Stimulated activated CD4-positive, alpha-beta T cell treated with anti-CD3 and anti-CD28 coated beads, Interleukin-4, amount 100 ng/mL, for 1 hour (primary cell): ENCODE measurements at places on chromosomes 13 and 19.
A peak's percentile ranks its signal among the peaks of the same experiment; 100 is the strongest.

DNA sequence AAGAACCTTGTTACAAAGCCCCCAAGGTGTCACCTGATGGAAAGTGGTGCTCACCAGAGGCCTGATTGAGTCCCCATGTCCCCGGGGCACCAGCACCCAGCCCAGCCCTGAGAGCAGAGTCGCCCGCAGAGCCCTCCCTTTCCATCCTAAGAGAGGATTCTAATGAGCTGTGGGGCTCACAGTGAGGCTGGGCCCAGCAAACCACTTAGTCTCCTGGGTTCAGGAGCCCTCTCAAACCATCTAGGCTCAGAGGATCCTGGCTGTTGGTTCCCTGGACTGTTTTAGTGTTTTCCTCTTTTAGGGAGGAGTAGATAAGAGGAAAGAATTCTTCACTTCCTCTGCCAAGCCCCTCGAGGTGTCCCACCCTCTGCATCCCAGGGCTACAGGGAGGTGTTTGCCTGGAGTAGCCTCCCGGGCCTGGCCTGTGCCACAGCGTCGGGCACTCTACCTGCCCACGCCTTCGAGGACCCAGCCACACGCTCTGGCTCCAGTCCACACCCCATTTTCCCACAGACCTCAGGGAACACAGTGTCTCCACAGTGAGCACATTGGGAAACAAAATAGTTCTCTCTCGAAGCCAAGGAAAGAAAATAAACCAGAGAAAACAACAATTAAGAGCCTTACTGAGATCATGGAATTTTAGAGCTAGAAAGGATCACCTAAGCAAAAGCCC is 34.4 kb downstream of the DHRS12 start:
- no peak for DNase-seq

DNA sequence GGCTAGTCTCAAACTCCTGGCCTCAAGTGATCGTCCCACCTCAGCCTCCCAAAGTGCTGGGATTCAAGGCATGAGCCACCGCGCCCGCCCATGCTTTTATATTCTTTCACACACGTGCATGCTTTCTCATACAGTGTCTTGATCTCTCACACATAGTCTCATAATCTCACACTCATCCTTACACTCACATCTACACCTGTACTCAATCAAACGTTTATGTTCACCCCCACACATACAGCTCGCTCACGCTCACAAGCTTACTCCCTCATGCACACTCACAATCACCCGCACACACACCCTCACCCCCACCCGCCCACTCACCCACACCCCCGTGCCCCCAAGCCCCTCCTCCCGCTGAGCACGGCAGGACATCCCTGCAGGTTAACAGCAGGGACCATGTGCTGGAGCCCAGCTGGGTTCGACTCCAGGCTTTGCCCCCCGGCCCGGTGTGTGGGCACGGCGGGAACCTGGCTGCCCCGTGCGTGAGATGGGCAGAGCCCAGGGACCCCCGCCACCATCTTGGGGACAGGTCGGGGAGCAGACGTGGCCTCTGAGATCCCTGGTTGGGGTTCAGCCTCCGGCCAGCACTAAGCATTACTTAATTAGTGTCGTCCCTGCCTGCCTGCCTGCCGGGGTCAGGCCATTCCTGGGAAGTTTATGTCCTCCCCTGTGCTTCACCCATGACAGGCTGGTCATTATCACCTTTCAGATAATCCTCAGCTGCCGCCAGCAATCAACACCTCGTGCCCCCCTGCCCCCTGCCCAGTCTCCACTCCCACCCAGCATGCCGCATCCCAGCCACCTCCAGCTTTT is 11.4 kb downstream of the SBK2 start:
- no peak for DNase-seq

GRCh38 chr19:5149932-5150901 is 181.3 kb downstream of the KDM4B start:
- no peak for DNase-seq

DNA sequence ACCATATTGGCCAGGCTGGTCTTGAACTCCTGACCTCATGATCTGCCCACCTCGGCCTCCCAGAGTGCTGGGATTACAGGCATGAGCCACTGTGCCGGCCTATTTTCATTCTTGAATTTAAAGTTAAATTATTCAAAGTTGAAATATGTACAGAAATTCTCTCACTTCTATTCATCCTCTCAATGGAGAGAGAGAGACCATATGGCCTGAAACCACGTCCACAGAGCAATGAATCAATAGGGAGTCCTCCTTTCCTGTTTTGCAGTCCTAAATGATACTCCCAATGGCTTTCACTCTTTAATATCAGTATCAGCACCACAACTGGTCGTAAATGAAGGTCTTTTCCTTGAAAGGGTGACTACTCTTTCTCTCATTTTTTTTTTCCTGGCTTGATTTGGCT is 30.5 kb upstream of the KCTD4 start:
- DNase-seq, result no peak

DNA sequence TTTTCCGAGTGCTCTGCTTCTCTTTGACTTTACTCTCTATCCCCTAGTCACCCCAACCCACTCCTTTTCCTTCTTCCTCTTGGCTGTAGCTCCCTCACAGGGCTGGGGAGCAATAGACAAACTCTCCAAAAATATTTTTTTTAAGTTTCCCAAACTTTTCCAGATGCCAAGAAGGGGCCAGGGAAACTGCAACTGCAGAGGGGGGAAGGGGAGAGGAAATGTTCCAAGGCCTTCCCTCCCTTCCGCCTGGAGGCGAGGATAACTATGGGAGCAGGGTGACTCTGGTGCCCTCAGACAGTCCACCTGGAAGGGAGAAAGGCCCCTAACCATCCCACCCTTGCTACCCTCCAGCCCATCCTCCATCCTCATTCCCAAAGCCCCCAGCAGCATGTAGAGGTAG is 49.4 kb downstream of the LYL1 start:
- no peak for DNase-seq

DNA sequence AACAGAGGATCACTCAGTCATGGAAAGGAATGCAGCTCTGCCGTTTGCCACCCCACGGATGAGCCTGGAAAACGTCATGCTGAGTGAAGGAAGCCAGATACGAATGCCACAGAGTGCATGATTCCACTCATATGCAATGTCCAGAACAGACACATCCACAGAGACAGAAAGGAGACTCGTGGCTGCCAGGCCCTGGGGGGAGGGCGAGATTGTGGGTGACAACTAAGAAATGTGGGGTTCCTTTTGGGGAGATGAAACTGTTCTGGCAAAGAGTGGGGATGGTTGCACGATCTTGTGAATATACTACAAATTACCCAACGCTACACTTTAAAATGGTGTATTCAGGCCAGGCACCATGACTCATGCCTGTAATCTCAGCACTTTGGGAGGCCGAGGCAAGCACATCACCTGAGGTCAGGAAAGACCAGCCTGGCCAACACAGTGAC is 27.2 kb upstream of the NAPA start:
- DNase-seq, result no peak

DNA sequence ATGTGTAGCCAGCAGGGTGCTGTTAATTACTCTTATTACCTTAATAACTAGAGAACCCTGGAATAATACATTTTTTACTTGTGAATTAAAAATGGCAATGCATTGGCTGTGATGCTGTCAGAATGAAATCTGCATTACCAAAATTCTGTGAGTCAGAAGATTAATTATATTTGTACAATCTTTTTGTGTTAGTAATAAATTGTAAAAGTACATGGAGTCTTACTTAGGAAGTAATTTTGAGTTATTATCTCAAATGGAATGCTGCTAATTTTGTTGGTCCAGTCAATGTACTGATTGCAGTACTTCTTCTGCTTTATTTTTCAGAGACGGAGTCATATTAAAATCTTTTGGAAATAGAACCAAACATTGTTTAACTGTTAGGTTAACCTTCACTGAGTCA is 152.0 kb upstream of the SLC10A2 start:
- no peak for DNase-seq

DNA sequence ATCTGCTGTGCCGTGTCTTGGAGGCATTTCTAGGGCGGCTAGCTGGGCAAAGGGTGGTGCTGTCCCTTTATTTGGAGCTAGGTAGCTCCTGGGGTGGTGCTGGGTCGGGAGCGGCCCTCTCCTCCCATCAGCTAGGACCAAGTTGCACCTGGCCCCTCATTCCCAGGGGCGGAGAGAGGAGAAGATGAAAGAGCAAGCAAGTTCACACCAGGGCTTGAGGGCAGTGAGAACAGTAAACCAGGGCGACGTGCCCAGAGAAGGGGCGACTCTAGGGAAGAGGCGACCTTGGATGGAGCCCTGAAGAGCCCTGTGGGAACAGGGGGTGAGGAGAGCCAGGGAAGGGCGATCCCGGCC is 17.0 kb upstream of the KCNN1 start:
- DNase-seq, result no peak

DNA sequence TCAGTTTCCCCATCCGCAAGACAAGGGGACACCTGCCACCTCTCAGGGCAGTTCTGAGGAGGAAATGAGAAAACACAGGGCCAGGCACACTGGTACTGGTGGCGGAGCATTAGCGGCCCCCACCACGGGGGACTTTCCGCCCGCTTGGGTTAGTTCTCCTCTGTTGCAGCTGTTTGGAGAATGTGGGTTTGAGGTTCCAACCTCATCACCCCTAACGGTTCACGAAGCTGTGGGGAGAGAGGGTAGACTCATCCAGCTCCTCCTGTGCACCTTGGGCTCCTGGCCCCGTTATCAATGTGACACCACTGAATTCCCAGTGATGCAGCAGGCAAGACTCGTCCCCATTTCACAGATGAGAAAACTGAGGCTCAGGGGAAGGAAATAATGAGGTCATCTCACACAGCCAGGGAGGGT is 10.3 kb downstream of the PTPRS start:
- no peak for DNase-seq

- DNase-seq, result peak; percentile 73
These were observed 926 bp upstream of the HNRNPUL1 start for GRCh38 chr19:41263042-41263849.

DNA sequence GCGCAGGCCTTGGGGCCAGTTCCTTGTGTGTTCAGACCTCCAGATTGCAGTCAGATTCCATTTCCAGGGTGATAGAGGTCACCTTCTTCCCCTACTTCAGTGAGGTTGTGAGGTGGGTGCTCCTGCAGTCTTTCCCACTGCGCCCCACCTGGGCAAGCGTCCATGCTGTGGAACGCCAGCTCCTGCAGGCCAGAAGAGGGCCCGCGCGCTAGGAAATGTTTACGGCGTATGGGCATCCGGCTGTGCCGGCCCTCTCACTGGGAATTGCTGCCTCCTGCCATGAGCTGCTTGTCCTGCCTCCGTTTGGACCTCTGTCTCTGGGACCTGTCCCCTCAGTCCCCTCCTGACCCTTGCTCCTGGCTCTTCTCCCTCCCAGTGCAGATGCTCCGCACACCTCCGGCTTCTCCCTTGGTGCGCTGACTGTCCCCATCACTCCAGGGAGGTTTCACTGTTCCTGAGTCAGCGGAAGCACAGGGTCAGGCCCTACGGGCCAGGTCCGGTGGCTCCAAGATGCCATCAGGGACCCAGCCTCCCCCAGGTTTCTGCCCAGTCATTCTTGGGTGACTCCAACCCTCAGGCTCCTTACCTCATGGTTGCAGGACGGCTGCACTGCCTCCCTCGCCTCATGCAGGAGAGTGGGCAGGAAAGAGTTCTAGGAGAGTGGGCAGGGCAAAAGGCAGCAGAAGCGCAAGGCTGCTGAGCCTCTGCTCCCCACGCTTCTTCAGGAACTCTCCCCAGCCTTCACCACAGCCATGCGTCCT is 56.6 kb downstream of the SMARCA4 start:
- no peak for DNase-seq

DNA sequence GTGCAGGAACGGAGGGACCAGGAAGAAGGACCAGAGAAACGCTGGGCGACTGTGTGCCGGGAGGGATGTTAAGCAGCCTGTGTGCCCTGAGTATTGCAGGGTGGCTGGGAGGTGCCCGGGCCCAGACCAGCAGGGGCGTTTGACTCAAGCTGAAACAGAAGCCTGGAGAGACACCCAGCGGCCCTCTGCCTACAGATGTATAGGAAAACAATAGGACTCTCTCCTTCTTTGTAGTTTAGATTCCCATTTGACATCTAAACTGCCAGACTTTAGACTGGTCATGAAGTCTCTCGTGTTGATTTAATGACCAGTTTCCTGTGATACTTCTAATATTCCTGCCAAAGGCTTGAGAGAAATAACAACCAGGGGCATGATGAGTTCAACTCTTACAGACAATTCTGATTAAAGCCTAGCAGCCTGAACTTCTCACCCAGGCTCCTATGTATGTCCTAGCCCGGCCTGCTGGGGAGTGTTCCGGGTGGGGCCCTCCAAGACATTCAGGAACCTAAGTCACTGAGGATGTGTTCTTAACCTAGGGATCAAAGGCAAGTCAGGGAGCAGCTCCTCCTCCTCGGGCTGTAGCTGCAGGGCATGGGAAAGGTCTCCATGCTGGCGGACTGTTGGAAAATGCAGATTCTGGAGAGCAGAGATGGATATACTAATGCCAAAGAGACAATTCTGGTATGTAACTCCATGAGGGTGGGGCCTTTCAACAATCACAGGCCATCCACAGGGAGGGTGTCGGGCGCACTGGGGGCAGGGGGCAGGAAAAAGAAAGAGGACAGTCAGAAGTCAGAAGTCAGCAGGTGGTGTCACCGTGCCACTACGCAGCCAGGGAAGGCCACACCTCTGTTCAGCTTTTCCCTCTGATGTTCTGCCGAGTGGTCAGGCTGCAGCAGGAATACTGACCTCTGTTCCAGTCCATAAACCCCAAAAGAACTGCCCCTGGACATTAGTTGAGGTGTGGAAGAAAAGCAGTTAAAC is 131.8 kb downstream of the STARD13 start:
- no peak for DNase-seq

DNA sequence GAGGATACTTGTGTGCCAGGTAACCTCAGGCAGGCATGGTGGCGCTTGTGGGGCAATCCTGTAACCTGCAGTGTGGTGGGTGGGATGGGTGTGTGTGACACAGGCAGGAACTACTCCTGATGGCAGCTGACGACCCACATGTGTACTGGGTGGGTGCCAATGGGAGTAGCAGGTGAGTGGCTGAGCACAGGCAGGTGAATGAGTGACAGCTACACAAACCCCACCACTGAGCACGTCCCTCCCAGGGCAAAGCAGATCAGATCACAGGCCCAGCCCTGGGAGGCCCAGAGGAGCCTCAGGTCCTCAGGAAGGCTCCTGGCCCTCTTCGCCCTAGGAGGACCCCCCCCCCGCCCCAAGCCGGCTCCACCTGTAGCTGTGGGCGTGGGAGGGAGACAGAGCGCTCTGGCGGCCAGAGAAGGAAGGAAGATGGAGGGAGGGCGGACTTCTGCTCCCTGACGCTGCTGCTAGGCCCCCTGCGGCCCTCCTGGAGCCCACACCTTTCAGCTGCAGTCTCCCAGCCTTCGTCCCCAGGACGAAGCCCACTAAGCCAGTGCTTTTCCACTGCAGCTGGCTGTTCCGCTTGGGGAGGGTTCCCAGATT is 1.3 kb upstream of the ZNF181 start:
- DNase-seq, result no peak

DNA sequence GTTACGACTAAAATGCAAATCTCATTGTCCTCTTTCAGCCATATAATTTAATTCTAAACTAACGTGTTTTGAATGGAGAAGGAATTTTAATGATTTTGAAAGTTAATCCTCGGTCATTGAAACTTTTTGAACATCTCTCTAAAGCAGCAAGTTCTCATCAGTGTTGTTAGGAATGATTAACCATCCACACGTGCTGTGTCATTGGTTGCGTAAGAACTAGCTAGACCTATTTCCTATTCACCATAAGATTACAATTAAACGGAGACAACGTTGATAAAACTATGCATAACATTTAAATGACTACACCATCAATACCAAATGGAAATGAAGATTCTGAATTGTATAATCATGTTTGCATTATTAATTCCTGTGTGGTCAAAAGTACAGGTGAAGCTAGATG is 155.6 kb upstream of the IRS2 start:
- DNase-seq, result no peak
